Muscle of leg (tissue), 16 donors: ENCODE measurements at places on chromosomes 3 and 15. TPM values are rescaled to one million over a fixed set of nuclear protein-coding genes. Genes with fewer than 3 reads are reported as not detected.

The OR5K2 gene
- not detected for polyA plus RNA-seq

The CLK3 gene
- 46.0 TPM for polyA plus RNA-seq

The CCR4 gene
- polyA plus RNA-seq, result 0.12 TPM

The SLC15A2 gene
- polyA plus RNA-seq, result 30.5 TPM

DNA sequence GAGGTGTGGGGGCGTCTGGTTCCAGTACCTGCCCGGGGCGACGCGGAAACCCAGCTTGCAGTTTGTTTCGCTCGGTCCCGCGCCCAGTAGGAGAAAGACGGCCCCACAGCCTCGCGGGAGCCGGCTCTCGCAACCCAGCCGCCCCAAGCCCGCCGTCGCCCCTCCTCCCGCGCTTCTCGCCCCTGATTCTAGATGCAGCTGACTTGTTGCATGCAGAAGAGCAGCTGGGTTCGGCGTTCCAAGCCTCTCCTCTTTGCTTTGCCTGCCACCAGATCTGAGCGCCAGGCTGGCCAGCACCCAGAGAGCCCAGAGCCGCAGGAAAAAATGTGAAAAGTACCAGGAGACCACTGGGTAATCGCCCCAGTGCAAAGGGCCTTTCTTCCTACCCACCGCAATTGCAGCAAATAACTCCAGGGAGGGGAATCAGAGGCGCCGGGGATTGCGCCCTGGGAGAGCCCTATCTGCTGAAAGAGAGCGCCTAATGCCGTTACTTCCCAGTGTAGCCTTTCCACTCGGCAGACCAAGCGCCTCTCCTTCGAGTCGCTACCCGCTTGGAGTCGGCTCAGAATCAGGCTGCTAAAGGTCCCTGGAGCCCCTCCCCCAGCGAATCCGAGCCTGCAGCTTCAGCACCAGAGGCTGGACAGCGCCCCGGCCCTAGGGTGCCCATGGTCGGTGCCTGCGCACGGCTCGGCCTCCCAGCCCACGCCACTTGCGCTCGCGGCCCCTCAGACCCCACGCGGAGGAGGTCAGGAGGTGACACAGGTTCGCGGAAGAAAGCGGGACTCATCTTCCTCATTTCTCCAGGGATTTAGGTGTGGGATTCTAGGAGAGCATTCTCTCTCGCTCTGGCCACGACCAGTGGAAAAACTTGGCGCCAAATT lies 15.7 kb upstream of the AEN start:
- peak; percentile 66 for DNase-seq

The LRRC34 gene
- 3.7 TPM for polyA plus RNA-seq

The ARHGEF26 gene
- polyA plus RNA-seq, result 11.3 TPM

GRCh38 chr3:176296066-176296597 lies 901.1 kb downstream of the TBL1XR1 start:
- no peak for DNase-seq

GRCh38 chr15:72278737-72279136 lies 6.4 kb upstream of the PARP6 start:
- no peak for DNase-seq

DNA sequence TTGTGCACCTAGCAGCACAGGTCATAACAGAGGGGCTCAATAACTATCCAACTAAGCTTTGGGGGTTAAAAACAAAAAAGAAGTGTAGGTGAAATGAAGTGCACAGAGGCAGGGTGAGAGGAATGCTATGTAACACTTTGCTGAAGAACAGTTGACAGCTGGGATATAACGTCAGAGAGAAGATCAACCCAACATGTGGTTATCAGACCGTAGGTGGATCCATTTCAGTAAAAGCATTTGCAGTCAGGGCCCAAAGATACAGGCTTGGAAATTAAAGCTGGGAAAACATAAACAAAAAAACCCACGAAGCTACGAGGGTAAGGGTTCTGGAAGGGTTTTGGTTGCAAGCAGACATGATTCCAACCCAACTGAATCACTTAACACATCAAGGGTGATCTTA lies 377.5 kb upstream of the NR2F2 start:
- no peak for DNase-seq

GRCh38 chr15:68479870-68480269 lies 47.9 kb upstream of the ITGA11 start:
- no peak for DNase-seq

The ALS2CL gene
- 6.4 TPM for polyA plus RNA-seq

GRCh38 chr3:11602886-11603527 lies 40.7 kb downstream of the VGLL4 start:
- peak; percentile 78 for DNase-seq

DNA sequence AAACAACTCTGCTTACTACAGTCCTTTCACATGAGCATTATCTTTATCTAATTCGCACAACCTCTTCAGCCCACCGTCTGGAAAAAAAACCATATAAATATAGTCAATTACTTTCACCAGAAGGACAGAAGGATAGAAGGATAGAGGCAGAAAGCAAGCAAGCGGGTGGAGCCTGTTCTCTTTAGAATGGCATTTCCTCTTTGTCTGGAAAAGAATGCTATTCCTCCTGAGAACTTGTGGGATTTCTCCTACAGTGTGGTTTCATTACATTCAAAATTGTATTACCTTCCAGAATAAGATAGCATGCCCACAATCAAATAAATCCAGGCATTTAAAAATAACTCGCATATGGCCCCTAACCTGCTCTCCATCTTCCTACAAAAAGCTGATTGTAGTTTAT lies 23.1 kb downstream of the SLC30A4 start:
- no peak for DNase-seq

The CCK gene
- 17.7 TPM for polyA plus RNA-seq

The HEG1 gene
- 23.9 TPM for polyA plus RNA-seq
